ENCODE measurements at places on chromosomes 13 and 19.

GRCh38 chr13:67736646-67737420, 506.7 kb upstream of the PCDH9 start:
- DNase-seq, result peak; percentile 94

GRCh38 chr19:32880622-32881021, 11.1 kb upstream of the SLC7A9 start:
- DNase-seq, result no peak

GRCh38 chr13:20494656-20495055, 31.0 kb downstream of the CRYL1 start:
- DNase-seq, result no peak

DNA sequence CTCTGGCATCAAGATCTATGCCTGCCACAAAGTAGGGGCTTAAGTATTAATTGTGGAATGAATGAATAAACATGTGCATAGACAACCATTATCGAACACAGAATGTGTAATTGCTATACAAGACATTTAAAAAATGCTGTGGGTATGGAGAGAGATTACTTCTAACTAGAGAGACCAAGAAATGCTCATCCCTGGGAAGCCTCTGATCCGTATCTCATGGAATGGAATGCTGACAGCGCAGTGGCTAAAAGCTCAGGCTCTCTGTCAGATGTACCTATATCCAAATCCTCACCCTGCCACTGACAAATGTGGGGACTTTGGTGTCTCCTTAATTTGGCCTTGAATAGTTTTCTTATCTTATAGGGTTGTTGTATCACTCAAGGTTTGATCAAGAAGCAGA, 22.7 kb upstream of the MBNL2 start:
- no peak for DNase-seq

- no peak for DNase-seq
Observed at GRCh38 chr13:76758738-76759137, 127.5 kb downstream of the KCTD12 start.

- no peak for DNase-seq
Observed at GRCh38 chr19:53947624-53948023, 15.1 kb upstream of the CACNG8 start.

- peak; percentile 30 for DNase-seq
Observed at GRCh38 chr13:91167706-91168385, 179.6 kb upstream of the MIR17HG start.

DNA sequence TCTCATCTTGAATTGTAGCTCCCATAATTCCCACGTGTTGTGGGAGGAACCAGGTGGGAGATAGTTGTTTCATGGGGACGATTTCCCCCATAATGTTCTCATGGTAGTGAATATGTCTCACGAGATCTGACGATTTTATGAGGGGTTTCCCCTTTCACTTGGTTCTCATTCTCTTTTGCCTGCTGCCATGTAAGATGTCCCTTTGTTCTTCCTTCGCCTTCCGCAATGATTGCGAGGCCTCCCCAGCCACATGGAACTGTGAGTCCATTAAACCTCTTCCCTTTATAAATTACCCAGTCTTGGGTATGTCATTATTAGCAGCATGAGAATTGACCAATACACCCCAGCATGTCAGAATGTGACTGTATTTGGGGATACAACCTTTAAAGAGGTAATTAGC, 3.9 kb upstream of the FPR1 start:
- DNase-seq, result no peak

- no peak for DNase-seq
Observed at GRCh38 chr13:79998381-79998880, 342.5 kb downstream of the SPRY2 start.

DNA sequence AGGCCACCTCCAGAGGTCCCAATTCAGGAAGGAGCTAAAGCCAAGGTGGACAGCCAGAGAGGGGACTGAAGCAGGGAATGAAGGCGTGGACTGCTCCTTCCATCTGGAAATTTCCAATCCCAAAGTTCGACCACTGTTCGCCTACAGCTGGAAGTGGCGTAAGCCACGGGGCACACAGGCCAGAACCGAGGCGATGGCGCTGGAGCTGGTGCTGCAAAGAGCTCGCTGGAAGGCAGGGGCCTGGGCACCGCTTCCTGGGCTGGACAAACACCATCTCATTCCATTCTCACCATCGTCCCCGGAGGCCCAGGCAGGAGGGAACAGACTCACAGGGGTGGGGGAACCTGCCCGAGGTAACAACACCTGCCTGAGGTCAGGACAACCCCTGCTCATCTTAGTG, 4.2 kb downstream of the MAP2K2 start:
- DNase-seq, result no peak

- no peak for DNase-seq
Observed at GRCh38 chr13:57044910-57045309, 95.8 kb upstream of the PRR20A start.

DNA sequence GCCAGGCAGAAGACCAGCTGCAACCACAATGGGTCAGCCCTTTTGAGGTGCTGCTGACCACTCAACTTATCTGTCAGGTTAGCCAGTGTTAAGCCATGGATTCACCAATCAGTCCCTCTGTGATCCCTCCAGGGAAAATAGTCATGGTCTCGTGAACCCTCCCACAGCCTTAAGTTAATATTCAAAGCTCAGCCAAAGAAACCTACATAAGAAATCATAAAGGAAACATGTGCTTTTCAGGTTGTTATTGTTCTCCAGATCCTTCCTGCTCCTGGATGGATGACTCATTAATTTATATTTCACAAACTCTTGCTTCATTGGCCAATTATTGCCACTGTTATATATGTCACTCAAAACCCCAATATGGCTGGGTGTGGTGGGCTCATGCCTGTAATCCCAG, 161.9 kb downstream of the B3GLCT start:
- no peak for DNase-seq

GRCh38 chr13:24050292-24050711, 110.2 kb upstream of the SPATA13 start:
- peak; percentile 45 for DNase-seq

DNA sequence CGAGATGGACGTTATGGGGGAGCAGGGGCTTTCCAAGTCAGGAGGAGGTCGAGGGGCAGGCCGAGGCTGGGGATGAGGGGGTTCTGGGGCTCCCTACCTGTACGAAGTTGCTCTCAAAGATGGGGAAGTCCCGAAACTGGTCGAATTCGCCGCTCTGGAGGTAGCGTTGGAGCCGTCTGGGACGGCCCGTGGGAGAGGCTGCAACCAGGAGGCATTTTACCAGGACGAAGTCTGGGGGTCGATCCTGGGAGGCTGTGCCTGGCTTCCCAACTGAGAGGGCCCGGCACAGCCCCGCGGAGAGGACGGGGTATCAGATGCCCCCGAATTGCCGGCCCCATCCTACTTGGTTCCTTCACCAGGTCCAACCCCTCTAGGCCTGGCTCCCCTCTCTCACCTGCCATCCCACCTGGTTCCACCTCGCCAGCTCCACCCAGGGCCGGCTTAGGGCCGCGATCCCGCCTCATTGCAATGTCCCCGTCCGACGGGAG, 527 bp upstream of the EMC10 start:
- DNase-seq, result no peak

DNA sequence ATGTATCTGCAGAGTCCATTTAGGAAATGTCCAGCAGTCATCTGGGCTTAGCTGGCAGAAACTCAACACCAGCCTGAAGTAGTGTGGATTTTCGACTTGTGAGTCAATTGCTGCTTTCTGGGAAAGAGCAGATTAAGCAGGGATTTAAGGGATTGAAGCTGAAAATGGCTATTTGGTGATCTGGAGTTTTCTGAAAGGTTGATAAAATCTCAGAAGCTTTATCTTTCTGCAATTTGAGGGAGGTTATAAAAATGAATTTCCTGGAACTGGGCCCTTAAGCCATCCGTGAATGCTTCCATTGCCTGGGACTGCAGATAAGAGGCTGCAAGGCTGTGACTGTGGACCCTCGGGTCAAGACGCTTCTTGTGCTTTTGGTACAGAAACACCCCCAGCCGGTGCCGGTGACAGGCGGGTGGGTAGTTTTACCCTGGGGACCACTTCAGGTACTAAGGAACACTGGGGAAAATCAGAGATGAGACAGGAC, 61.5 kb downstream of the COL4A1 start:
- DNase-seq, result peak; percentile 52

- no peak for DNase-seq
Observed at GRCh38 chr19:35167251-35168119, 12.9 kb downstream of the FXYD5 start.

GRCh38 chr19:12867120-12868099, 13.8 kb downstream of the DNASE2 start:
- peak; percentile 61 for DNase-seq

GRCh38 chr19:52599241-52599640, 29.2 kb downstream of the ZNF701 start:
- DNase-seq, result no peak

GRCh38 chr13:47459512-47459911, 541.6 kb downstream of the SUCLA2 start:
- peak; percentile 43 for DNase-seq

- no peak for DNase-seq
Observed at GRCh38 chr13:78326633-78327032, 276.7 kb downstream of the POU4F1 start.

DNA sequence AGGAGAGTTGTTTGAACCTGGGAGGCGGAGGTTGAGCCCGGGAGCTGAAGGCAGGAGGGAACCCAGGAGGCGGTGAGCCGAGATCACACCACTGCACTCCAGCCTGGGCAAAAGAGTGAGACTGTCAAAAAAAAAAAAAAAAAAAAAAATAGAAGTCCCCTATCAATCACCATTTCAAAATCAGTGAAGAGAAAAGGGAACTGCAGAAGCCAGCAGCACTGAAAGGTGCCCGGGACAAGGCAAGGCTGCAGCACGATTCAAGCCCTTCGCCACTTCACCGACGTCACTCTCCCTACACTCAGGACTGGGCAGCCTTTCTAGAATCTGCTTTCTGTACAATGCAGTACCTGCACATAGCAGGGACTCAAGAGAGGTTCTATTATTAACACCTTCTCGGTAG, 21.9 kb upstream of the USP12 start:
- DNase-seq, result no peak

DNA sequence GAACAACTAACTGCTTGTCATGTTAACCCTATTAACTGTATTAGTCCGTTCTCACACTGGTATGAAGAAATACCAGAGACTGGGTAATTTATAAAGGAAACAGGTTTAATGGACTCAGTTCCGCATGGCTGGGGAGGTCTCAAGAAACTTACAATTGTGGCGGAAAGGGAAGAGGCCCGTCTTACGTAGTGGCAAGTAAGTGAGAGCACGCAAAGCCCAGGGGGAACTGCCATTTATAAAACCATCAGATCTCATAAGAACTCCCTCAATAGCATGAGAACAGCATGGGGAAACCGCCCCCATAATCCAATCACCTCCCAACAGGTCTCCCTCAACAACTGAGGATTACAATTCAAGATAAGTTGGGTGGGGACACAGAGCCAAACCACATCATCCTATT, 34.7 kb downstream of the PHF11 start:
- DNase-seq, result no peak

DNA sequence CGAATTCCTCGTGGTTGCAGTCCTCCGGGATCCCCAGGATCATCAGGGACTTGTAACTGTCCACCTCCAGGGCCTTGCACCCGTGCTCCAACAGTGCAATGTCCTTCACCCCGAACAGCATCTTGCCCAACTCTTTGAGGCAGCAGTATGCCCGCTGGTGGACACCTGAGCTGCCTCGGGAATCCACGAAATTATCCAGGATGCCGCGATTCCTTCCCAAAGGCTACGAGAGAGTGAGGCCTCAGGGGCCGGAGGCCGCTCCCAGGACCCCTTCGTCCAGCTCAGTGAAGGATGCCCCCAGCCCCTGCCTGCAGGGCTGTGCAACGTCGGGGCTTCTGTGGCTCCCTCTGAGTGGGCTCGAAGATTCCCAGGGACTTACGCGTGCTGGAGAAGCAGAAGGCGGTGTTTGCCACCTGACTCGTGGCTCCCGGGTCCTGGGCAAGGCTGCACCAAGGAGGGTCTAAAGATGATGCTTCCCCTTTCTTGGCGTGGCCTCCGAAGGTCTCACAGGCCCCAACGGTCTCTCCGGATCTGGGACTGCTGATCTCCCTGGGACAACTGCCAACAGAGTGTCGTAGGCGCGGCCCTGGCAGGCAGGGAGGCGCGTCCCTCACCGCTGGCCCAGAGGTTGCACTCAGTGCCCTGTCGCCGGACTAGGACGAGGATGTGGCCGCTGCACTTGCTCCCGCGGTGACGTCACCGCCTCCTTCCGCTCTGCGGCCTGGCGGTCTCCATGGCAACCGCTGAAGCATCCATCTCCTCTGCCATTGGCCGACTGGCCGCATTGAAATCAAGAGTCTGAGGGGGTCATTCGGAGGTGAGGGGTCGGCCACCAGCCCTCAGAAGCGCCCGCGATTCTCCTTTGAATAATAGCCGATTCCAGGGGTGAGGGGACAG, at the start of gene PNMA8C:
Gene PNMA8C, minus strand, starts transcription at position 698 of the 897 bp plus-strand sequence. Its CDS starts 577 bp downstream, at position 121.
- peak; percentile 48 for DNase-seq

- peak; percentile 76 for DNase-seq
Observed at GRCh38 chr19:48698046-48698445, 2.3 kb downstream of the FUT2 start.

GRCh38 chr13:95181586-95181985, 119.7 kb downstream of the ABCC4 start:
- no peak for DNase-seq

- DNase-seq, result no peak
Observed at GRCh38 chr19:19051478-19052213, 12.1 kb upstream of the SLC25A42 start.

DNA sequence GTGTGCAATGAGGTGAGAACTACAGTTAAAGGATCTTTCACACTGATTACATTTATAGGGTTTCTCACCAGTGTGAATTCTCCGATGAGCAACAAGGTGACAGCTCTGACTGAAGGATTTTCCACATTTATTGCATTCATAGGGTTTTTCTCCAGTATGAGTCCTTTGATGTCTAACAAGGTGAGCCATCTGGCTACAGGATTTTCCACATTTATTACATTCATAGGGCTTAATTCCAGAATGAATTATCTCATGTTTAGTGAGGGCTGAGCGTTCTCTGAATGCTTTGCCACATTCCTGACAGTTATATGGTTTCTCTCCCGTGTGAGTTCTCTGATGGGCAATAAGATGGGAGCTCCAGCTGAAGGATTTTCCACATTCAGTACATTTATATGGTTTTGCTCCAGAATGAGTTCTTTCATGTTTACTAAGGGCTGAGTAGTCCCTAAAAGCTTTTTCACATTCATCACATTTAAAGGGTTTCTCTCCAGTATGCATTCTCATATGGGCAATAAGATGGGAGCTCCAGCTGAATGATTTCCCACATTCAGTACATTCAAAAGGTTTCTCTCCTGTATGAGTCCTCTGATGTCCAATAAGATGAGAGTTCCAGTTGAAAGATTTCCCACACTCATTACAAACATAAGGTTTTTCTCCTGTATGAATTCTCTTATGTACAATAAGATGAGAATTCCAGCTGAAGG, 4.4 kb upstream of the C19orf18 start:
- DNase-seq, result peak; percentile 5

- peak; percentile 12 for DNase-seq
Observed at GRCh38 chr19:28305513-28305912, 907.4 kb downstream of the UQCRFS1 start.

DNA sequence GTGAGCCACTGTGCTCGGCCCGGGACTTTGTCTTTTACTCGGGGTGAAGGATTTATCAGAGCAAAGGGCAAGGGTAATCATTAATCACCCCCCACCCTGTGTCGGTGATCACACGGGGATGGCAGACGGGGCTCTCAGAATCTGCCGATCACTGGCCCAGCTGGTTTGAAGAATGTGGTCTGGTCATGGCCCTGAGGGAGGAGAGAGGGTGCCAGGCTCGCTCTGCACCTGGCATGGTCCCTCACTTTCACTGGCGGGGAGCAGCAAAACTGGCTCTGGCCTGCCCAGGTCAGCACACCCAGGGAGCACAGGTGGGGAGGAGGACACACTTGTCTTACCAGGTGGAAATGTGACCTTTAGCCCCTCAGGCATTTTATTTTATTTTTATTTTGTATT, 10.2 kb downstream of the REEP6 start:
- no peak for DNase-seq

All from fibroblast of skin of right quadriceps (primary cell).